Kasumi-1 (cell line): ENCODE measurements at places on chromosomes 12 and 14.

DNA sequence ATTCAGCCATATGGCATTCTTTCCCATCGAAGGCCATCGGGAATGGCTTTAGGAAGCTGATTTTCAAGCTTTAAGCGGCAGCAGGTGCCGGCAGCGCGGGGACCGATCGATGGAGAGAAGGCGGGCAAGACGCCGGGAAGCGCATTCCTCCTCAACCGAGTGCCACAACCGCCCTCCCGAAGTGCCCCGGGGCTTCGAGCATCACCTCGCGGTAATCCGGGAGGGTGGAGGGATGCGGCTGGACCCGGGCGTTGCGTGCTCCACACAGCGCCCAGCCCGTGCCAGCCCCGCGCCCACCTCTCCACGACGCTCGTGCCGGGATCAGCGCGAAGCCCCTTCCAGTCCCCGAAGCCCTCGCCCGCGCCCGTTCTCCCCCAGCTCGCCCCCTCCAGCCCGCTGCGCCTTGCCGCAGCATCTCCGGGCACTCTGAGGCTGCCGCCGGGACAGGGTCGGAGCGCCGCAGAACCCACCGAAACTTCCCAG, 3.2 kb downstream of the USP44 start:
- no peak for DNase-seq

- no peak for DNase-seq
Observed at GRCh38 chr14:23399591-23399990, 8.5 kb downstream of the MYH6 start.

DNA sequence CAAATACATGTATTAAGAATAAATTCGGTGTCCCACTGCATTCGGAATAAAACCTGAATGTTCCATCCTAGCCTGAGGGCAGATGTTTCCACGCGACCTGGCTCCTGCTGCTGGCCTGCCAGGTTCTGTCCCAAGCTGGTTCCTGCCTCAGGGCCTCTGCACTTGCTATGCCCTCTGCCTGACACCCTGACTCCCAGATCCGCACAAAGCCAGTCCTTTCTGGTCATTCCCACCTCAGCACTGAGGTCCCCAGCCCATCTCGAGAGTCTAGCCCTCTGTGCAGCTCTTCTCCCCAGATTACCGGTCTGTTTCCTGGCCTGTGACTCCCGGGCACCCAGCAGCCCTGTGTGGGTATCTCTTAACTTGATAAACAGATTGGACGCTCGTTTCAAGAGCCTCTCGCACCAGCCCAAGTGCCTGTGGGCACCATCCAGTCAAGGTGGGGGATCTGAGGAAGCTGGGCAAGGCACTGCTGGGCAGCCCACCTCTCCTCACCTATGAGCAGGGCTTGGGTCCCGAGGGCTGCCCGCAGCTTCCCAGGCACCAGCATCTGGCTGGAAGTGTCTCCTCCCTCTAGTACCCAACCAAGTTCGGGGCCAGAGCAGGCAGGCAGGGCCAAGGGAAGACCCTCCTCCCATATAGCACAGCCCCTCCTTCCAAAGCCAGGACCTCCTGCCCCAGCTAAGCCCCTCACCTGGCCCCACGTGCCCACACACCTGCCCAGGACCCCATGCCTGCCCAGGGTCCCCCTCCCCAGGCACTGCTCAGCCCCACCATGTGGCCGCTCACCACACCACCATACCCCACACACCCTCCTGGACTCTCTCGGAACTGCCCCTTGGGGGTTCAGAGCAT, 132.2 kb downstream of the NCOR2 start:
- DNase-seq = no peak

DNA sequence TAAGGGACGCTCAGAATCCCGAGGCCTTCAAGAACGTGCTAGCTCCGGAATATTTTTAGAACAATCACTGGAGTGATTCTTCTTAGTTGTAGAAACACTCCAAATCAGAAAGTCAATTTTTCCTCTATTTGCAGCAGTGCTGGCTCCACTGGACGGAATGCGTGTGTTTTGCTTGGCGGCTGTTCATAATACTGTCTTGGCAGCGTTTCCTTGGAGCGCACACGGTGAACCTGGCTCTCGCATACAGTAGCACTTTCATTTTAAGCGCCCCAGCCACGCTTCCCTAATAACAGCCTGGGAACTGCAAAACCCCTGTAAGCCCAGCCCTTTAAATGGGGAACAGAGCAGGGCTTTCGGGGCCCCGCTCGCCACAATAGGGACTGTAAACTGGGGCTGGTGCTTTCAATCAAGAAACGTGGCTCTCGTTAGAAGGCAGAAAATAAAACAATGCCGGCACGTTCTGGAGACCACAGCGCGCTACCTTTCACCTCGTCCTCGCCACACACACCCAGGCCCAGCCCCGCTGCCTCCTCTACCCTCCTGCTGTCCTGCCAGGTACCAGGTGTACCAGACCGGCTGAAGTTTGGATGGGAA, 79.9 kb downstream of the BCL11B start:
- no peak for DNase-seq

GRCh38 chr14:64349741-64350490, 38.2 kb upstream of the MTHFD1 start:
- DNase-seq = no peak

GRCh38 chr12:121261398-121261797, 35.1 kb downstream of the CAMKK2 start:
- no peak for DNase-seq

DNA sequence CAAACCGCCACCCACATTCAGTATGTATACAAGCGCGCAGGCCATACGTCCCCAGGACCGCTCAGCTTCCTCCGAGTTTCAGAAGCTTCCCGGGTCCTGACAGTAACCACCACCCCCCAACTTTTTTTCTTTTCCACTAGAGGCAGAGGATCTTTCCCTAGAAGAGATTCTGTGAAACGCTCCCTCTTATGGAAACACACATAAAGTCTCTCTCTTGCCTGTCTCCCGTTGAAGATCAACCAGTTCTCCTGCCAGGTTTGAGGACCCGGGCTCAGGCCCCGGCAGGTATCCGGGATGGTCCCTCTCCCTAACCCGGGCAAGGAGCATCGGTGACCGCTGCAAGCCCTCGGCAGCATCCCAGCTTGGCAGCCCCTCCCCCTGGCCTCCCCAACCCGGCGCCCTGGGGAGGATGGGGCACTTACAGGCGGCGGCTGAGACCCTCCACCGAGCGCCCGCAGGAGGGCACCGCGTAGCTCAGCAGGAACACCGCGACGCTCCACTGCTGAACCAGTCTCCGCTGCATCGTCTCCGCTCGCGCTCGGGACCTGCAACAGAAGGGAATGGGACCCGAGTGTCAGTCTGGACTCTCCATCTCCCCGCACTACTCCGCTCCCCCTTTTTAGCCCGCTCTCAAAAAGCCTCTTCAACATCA, 3.4 kb downstream of the PTHLH start:
- peak; percentile 15 for DNase-seq

- no peak for DNase-seq
Observed at GRCh38 chr12:59076622-59077021, 156.3 kb upstream of the LRIG3 start.

GRCh38 chr12:1800401-1801302, 19.7 kb upstream of the LRTM2 start:
- peak; percentile 0 for DNase-seq

DNA sequence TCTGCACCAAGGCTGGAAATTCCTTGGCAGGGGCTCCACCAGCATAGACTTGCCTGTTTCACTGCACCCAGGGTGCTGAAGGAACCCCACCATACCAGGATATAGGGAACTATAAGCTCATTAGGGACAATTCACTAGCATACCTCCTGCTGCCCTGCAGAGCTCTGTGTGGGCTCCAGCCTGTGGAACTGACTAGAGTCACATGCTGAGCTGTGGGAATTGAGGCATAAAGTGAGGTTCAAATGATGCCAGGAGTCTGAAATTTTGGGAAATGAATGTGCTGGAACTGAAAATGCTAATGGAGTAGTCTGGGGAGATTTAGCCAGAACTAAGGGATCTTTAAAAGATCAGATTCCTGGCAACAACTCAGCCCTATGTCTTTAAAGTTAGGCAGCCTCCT, 7.3 kb upstream of the EMP1 start:
- no peak for DNase-seq

- no peak for DNase-seq
Observed at GRCh38 chr14:22105006-22105623, 431.5 kb upstream of the OR4E1 start.

GRCh38 chr12:113268136-113268535, 46.9 kb downstream of the TPCN1 start:
- DNase-seq = no peak

DNA sequence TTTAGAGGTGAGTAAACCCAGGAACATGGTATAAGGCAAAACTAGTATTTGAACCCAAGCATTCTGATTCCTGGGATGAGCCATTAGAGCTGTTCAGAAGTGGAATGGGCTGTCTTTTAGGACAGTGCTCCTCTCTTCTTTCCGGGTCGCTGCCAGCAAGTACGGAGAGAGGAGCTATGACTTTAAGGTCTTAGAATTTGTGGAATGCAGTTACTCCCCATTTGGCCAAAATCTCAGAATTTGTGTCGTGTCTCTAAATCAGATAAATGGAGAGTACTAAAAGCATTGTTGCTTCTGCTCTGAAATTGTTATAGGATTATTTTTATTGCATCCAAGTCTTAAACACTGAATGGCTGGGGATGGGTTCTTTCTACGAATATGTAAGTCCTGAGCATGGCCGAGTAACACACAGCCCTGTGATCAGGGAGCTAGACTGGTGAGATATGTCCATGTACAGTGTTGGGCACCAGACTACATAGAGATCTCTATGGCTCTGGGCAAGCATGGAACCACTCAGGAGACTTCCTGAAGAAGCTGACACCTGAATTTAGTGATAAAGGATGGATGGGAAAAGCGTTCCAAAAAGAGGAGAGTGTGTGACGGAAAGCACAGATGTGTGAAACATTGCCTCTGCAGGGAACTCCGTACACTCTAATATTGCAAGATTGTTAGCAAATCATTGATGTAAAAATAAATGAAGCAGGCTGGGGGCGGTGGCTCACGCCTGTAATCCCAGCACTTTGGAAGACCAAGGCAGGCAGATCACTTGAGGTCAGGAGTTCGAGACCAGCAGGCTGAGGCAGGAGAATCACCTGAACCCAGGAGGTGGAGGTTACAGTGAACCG, 184.7 kb downstream of the SRGAP1 start:
- no peak for DNase-seq

DNA sequence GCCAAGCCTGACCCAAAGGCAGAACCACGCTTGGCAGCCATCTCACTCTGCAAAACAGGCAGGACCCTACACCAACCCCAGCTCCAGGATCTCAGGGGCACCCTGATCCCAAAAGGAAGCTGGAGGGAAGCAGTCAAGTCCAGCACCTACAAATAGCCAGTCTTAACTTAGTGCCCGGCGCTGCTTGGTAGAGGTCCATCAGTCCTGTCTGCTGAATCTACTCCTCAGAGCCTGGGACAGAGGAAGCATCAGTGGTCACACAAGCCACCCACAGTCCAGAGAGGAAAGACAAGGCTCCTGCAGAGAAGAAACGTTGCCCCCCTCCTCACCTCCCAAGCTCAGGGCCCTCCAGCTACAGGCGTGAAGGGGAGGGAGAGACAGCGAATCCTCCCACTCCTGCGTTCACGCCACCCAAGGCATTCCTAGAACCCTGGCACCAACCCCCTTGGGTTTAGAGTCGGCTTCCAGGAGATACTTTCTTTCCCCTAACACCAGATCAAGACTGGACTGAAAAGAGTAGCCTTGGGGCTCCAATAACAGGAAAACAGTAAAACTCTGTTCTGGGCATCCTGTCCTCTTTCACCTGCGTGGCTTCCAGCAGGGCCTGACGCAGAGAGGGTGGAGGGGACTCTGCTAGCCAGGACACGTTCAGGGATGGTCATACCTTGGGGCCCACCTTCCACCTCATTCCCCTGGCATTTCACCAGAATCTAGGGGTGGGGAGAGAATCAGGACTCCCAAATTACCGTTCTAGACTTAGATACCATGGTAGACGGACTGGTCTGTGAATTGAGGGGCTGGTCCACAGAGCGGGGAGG, 1.2 kb downstream of the PXN start:
- DNase-seq = no peak

GRCh38 chr12:97308576-97309198, 153.9 kb upstream of the RMST start:
- DNase-seq = peak; percentile 44

GRCh38 chr14:47257013-47257412, 418.4 kb downstream of the MDGA2 start:
- DNase-seq = no peak

DNA sequence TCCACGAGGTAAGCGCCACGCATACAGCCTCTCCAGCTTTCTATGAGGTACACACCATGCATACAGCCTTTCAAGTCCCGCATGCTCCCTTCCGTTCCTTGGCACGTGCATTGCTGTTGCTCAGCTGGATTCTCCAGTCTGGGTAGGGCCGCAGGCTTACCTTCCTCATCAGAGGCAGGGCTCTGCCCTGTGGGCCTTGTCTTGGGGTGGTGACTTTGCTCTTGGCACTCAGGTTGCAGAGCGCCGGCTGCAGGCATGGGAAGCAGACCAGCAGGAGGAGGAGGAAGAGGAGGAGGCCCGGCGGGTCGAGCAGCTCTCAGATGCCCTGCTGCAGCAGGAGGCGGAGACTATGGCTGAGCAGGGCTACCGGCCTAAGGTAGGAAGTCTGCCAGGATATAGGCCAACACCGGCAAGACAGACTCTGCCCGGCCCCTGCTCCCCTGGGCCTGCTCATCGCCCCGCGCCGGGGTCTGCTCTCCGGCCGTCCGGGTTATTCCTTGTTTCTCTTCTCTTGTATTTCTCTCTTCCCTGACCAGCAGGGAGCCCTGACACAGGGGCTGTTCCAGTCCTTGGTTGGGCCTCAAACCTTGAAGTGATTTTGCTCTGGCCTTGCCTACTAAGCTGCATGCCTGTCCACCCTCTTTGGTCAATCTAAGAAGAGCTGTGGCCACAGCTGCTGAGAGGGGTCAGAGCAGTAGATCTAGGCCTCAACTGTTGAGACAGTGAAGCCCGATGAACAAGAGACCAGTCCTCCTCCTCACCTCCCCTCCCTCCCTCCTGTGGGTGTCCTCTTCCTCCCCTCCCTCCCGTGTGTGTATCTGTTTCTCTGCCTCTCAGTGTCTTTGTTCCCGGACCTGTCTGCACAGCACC, 15.3 kb downstream of the TCHP start:
- no peak for DNase-seq

DNA sequence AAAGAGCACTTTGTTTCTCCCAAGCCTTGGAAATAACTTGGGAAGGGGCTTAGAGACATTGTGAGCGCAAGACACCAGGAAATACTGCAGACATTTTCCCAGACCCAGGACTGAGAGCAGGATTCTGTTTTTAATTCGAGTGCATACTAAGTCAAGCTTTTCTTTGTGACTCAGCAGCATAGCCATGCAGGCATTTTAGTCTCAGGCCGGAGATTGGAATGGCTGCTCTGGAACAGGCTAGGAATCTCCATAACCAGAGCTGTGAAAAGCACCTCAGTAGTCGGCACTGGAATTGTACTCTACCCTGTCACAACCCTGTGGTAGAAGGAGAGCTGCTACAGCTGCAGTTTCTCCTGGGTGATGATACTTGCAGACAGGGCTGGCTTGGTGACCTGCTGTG, 28.9 kb upstream of the GARIN6 start:
- DNase-seq = no peak

DNA sequence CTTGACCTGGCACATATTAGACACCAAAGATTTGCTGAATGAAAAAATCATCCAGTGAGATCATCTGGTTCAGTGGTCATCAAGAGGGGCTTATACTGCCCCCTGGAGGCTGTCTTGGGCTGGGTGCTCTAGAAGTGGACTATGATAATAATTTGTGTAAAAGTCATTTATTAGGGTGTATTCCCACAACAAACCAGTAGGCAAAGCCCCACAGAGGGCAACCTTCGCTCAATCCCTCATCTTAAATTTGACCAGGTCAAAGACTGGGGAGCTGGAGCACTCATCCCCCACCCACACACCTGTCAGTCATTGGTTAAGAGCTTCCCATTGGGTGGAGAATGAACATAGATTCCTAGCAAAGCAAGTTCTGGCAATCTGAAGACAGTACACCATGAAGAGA, 20.0 kb upstream of the FICD start:
- DNase-seq = peak; percentile 15
